ENCODE measurements at places on chromosomes 13 and 19.

DNA sequence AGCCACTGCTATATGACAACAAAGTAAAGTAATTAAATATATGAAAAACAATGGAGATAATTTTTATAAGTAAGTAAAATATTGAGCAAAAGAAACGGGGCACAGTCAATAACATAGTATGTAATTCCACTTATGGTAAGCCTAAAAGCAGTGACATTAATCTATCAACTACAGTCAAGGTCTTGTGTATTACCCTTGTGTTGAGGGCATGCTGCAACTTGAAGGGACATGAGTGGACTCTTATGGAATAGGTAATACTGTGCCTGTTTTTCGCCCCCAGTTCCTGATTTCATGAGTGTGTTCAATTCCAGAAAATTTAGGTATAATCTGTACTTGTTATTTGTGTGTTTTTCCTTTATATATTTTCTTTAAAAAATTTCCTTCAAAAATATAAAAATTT lies 201.3 kb upstream of the SLITRK6 start:
- no peak for DNase-seq

DNA sequence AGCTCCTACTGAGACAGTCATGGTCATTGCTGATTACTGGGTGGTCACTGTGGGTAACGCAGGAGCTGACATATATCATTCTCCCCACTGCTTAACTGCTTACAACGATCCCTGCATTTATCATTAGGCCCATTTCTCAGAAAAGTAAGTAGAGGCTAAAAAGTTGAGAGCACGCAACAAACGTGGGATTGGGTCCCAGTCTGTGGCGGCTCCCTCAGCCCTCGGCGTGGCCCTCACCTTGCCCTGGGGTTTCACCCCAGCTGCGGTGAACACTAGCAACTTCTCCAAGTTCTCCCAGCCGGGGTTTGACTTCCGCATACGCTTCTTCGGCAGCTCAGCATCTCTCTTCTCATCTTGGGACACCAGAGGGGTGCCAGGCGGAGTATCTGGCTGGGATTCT lies 2.5 kb downstream of the PNKP start:
- DNase-seq: no peak

- DNase-seq: peak; percentile 33
These were observed 83.9 kb upstream of the TSC22D1 start for GRCh38 chr13:44660050-44660449.

- DNase-seq: no peak
These were observed at the start of gene FFAR1 for GRCh38 chr19:35347171-35347929. Gene FFAR1 (plus strand): TSS chr19:35347902. CDS start chr19:35351552, 3,650 bp downstream.

- no peak for DNase-seq
These were observed 2.4 kb upstream of the NCAN start for GRCh38 chr19:19209372-19209771.

GRCh38 chr19:14616407-14616806 lies 33.5 kb downstream of the CLEC17A start:
- no peak for DNase-seq

DNA sequence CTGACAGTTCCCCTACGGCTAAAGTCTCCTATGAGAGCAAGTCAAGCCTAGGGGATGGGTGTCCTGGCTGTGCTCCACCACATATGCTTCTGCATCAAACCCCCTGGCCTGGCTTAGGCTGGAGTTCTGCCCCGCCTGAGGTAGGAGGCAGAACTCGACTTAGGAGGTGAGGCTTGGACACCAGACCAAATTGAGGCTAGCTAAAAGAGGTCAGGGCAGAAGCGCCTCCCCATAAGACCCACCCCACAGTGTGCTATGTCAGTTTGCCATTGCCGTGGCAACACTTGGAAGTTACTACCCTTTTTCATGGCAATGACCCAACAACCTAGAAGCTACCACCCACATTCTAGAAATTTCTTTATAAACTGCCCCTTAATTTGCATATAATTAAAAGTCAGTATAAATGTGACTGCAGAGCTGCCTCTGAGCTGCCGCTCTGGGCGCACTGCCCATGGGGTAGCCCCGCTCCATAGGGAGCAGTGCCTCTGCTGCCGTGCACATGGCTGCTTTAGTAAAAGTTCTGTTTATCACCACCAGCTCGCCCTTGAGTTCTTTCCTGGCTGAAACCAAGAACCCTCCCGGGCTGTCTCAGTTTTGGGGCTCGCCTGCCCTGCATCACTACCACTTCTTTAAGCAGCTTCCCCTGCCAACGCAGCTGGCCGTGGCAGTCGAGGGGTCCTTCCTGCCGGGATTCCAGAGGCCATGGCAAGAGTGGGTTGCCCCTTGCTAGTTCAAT lies 20.2 kb downstream of the AP1M1 start:
- no peak for DNase-seq

DNA sequence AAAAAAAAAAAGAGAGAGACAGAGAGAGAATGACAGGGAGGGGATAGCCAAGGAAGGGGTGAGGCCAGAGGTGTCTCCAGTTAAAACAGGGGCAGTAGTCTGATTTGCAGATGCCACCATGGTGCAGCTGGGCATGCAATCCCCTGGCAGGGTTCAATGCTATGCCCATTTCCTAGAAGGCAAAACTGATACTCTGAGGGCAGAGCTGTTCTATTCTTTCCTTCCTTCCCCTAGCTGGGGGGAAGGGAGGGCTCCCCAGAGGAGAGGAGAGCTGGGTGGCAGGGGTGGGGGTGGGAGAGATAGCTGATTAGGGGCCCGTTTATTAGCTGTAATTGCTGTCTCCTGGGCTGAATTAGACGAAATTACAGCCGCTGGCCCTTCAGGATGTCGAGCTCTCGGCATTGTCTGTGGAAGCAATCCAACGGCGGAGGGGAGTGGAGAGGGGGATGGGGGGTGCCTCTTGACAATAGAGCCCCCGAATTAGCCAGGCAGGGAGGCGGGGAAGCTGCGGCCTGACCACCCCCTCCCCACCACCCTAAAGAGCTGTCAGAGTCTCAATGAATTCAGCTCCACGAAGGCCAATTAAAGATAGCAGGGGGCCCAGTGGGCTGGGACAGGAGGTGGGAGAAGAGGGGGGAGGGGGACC lies 14.4 kb upstream of the DPP9 start:
- no peak for DNase-seq

- no peak for DNase-seq
These were observed 800 bp upstream of the FGF22 start for GRCh38 chr19:638906-639252.

DNA sequence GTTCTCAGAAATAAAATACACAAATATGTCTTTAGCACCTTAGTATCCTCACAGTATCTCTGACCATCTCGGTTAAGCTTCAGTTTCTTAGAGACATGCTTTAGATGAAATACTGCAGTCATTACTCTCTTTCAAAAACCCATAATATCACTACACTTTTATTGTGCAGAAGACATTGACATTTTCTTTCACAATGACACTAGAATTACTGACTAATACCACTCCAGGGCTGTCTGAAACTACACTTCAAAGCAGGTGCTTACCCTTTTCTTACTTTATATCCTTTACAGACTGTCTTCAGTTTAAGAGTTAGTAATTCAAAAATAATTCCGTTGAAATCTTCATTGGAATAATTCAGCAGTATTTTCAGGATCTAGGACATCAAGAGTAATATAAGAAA lies 42.2 kb upstream of the SLITRK6 start:
- DNase-seq: no peak

GRCh38 chr13:27083183-27083582 lies 88.4 kb downstream of the USP12 start:
- DNase-seq: no peak

DNA sequence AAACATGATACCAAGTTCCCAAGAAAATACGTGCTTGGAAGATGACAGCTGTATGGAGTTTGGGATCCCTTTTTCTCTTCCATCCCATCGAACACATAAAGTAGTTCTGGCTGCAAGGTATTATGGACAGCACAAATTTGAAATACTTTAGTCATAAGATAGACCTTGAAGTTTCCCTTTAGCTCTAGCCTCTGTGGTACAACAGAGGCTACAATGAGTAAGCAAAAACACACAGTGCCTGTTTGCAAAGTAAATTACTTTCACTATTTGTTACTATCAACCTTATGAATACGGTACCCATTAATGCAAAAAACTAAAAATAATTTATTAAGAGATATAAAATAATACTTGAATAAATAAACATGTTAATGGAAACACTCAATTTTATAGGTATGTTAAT lies 21.0 kb upstream of the LRCH1 start:
- no peak for DNase-seq

DNA sequence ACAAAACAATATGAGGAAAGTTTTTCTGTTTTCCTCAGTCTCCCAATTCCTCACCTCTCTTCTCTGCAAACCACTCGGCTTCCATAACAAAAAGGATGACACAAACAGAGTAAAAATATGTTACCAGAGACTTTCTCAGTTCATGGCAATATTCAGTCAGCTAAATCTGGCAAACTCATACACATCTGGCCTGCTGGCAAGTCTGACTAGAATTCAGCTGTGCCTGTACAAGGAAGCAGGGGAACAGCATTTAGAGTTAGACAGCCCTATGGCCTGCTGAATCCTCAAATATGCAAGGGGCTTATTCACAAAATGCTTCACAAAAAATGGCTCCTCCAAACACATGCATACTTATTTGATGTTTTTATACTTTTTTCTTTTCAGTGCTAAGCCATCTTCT lies 227.8 kb downstream of the ENOX1 start:
- DNase-seq: no peak
